GF-D8 (cell line): ENCODE measurements at places on chromosomes 6 and 20.

DNA sequence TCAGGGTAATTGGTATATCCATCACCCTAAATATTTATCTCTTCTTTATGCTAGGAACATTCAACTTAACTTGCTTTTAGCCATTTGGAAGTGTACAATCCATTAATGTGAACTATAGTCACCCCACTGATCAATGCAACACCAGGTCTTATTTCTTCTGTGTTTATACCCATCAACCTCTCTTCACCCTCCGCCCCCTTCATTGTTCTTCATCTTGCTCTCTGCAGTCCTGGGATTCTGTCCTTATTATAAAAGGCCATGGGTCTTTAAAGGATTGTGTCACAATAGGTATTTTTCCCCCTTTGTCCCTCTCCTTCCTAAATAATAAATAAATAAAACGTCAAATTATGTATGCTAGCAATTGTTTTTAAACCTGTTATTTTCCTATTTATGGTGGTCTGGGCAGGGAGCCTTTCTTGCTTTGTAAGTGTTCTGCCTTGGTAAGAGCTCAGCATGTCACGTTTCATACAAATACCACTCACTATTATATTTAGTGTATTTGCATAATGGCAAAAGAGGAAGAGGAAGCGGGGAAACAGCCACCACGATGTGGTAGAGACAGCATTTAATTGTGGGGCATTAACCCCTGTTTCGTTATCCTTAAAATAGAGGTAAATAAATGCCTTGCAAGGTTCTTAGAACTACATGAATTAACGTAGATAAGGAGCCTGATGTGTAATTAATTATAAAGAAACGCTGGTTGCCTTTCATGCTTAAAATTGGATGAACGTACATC, 1.9 kb downstream of the ABRACL start:
- peak; percentile 66 for DNase-seq

DNA sequence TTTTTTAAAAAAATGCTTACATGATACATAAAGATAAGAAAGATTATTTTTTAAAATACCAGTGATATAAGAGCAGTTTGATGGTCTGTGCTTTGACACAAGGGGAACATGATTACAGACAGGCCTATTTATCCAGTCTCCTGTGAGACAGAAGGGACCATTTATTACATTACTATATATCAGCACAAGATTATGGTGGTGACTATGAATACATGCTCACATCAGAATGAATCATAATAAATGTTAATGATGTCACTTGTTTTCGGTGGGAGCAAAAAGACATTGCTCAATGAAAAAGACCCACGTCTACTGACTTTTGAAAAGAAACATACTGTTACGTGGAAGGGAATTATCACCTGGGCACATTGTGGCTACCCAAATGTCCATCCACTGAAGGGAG, 455.1 kb downstream of the CDC5L start:
- DNase-seq: no peak

GRCh38 chr6:14841901-14842421, 403.9 kb upstream of the JARID2 start:
- DNase-seq: no peak

GRCh38 chr6:79081663-79082062, 3.6 kb upstream of the PHIP start:
- no peak for DNase-seq

- DNase-seq: peak; percentile 57
Observed at GRCh38 chr20:36604952-36605398, 604 bp upstream of the RAB5IF start.

GRCh38 chr6:141968632-141969031, 164.1 kb upstream of the GJE1 start:
- DNase-seq: no peak
